Esophagus mucosa (tissue), 1 donor: ENCODE measurements at places on chromosomes 2 and 18.

DNA sequence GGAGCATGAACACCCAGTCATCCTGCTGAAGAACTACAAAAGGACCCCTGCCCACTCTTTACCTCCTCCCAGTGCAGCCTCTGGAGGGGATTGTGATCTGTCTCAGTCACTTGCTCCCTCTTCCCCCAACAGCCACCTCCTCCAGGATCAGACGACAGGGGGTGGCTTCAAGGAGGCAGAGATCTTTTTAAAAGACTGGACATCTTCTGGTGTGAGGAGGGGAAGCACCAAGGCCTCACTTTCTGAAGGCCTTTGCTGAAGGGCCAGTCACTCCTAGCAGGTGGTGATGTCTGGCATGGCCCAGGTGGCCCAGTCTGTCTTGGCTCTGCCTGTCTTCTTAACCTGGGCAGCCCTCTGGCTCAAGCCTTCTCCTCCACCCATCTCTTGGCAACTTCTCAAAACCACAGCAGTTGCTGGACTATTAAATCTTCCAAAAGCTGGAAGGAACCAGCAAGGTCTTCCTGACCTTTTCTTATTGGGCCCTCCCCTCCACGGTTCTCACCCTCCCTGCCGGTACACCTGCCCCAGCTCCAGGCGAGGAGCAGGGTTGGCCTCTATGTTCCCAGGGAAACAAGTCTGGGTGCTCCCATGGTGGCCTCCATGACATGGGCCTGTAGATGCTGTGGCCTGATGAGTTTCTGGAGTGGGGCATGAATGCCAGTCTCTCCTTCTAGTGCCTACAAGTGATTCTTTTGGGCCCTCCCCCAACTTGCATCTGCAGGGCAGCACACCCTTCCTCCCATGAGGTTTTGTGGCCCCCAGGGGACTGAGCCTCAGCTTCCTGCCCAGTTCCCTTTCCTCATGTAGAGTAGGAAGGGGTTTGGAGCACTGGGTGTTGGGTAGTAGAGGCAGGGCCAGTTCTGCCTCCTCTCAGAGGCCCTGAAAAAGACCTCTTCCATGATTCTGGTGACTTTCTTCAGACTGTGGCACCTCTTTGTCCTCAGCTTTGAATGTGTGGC, 5.0 kb upstream of the ATP6V1B1 start:
- ATAC-seq, result no peak

DNA sequence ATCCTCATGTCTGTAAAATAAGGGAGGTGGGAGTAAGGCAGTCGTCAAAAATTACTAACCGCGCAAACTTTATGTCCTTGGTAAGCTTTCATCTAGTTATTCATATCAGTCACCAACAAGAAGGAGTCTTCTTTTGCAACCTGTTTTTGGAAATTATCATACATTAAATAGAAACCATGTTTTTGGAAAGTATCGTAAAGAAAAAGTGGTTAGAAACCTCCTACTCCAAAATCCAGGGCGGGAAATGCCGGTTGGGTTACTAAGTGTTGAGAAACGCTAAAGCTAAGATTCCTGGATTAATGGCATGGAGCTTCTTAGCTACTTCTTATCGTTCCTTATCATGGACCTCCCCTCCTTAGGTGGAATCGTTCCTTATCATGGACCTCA, 778 bp downstream of the BBS5 start:
- ATAC-seq, result no peak

GRCh38 chr2:72841462-72842125, 15.8 kb upstream of the EXOC6B start:
- ATAC-seq, result no peak

- ATAC-seq, result no peak
These were observed 13.2 kb downstream of the SLC66A3 start for GRCh38 chr2:11168488-11168887.

GRCh38 chr2:164275659-164276058, 345.6 kb downstream of the GRB14 start:
- ATAC-seq, result no peak

DNA sequence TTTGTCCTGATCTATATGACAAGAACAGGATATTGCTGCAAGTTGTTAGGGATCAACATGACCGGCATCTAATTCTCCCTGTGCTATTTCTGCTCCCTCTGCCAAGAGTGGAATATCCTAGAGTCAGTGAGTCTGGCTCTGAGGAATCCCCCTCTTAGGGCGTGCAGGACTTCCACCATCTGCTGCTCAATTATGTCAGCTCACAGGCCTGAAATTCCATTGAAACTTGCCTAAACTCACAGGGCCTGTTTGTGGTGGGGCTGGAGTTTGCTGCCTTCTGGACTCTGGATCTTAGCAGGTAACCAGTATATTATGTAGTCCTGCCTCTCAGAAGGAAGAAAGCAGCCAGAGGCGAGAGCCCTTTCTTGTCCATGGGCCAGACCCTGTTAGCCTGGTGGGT, 323.0 kb downstream of the TSN start:
- ATAC-seq, result no peak

DNA sequence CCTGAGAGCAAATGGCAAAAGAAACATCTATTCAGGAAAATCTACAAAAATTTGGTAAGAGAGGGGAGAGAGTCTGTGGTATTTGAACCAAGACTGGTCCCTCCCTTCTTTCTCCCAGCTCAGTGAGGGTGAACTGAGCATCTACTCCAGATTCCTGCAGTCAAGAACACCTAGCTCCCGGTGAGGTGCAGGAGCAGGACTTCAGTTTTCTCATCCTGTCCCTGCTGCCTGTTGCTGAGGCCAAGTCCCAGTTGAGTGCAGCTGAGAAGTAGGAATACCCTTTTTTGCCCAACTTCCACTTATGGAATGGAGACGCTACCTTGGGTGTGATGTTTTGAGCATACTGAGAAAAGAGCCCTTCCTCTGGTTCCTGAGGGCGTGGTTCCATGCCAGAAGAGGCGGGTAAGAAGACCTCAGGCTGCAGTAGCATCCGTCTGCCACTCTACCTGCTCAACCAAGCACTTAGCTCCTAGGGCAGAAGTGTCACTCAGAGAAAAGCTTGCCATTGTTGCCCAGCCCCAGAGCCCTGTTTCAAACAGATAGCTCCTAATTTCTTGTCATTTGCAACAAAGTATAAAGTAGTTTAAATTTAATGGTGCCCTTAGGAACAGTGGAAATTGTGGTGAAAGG, 112.9 kb downstream of the SOS1 start:
- no peak for ATAC-seq

- no peak for ATAC-seq
These were observed 633.5 kb downstream of the LRP1B start for GRCh38 chr2:141497272-141497671.

DNA sequence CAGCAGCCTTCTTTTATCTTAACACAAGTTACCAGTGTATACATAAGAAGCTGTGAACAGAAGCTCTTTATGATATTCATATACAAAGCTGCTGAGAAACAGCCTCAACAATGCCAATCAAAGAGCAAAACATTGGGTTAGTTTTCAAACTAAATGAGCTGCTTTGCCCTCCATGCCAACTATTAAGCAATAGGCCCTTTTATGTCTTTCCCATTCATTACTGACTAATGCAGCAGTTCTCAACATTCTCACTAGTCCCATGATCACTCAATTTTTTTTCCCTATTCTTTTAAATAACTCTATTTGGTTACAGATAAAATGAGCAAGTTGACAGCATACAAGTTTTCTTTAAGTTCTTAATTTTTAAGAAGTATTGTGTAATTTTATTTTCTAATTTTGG, 57.9 kb upstream of the FRZB start:
- peak; percentile 65 for ATAC-seq

DNA sequence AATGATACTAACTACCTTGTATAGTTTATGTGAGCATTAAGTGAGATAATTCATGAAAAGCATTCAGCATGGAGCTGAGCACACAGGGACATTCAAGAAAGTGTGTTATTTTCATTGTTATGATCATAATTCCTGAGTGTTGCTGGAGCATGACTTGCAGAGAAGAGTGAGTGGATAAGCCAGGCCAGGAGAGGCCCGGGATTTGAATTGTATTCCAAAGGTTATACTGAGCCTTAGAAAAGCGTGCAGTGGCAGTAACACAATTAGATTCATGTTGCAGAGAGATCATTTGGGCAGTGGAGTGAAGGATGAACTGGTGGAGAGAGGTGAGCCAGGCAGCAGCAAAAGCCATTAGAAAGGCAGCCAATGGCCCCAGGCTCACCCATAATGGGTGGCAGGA, 142.9 kb upstream of the SH3BP4 start:
- ATAC-seq, result no peak

DNA sequence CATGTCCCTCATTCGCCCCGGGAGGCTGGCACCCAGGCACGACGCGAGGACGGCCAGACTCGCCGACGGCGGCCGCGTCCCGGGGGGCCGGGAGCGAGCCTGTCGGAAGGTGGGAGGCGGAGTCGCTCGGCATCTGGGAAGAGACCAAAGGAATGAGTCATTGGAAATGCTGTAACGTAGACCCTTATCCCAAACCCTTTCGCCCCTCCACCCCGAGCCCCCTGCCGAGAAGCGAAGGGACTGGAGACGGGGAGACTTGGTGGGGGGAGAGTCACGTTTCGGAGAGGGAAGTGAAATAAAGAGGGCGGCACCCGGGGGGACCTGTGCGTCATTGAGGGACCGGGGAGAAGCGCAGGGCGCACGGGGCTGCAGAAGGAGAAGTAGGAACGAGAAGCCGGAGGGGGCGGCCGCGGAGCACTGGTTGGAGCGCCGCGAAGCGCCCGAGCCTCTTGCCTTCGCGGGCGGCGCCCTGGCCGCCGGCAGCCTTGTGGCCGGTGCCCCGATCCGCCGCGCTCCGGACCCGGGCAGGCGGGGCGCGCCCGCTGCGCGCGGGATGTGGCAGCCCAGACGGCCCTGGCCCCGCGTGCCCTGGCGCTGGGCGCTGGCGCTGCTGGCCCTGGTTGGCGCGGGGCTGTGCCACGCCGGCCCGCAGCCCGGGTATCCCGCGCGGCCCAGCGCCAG, at the start of gene EMILIN2:
TSS of gene EMILIN2 (plus strand) at position 371 of the 681 bp plus-strand sequence. CDS start at position 554, 183 bp downstream.
- ATAC-seq, result peak; percentile 44

GRCh38 chr2:19426941-19427340, 68.5 kb upstream of the OSR1 start:
- ATAC-seq, result no peak
